Activated T-cell treated with anti-CD3 and anti-CD28 coated beads, Interleukin-2, amount 50 U/mL, for 1 hour (primary cell): ENCODE measurements at places on chromosomes 5 and 9.

DNA sequence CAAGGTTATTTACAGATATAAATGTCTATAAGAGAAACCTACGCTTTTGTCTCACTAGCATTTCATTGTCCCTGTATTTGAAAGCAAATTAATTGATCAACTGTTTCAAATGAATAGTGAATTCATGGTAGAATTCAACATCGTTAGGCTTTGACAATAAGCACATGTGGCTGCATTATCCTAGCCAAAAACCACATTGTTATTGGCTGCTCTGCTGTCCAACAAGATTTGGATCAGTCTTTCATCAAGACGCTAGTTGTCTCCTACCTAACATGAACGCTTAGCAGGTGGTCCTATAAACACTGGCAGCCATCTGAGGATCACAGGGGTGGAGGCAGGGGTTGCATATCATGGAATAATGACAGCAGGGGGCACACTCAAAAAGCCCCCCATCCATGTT lies 455.0 kb downstream of the CTNND2 start:
- DNase-seq, result no peak

DNA sequence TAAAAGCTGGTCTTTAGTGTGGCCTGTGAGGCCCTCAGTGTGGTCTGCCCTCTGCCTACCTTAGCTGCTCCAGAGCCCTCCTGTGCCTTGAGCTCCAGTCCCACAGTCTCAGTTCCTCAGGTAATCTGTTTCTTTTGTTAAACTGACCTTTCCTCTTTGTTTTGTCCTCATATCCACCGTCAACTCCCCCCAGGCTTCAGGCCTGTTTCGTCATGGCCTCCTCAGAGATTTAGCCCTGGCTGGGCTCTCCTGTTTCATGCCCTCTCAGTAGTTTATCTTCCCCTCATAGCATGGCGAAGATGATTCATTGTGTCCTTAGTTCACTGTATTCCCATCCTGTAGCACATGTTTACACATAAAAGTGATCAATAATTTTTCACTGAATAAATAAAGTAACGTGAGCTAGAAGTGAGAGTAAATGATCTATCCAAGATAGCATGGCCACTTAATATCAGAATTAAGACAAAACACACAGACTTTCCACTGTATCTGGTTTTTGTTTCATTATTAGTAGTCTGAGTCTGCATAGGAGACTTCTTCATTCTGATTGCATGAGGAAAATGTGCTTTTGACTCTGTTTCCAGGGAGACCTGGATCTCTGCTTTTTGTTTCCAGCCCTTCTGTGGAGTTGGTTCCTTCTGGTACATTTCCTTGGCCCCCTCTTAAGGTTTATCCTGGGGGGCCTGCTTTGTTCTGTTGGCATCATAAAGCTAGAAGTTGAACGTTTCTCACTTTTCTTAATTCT lies 70.5 kb downstream of the SNX24 start:
- no peak for DNase-seq

GRCh38 chr5:161314033-161314432 lies 232.5 kb downstream of the GABRB2 start:
- no peak for DNase-seq

- DNase-seq, result no peak
These were observed 121.4 kb upstream of the MVB12B start for GRCh38 chr9:126205265-126205664.

DNA sequence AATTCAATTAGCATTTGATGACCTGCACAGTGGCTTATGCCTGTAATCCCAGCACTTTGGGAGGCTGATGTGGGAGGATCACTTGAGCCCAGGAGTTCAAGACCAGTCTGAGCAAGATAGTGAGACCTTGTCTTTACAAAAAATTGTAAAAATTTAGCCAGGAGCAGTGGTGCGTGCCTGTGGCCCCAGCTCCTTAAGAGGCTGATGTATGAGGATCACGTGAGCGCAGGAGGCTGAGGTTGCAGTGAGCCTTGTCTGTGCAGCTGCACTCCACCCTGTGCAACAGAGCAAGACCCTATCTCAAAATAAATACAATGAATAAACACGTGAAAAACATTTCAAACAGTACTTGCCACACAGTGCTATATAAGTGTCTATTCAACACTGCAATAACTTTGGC lies 4.2 kb downstream of the ABCA1 start:
- no peak for DNase-seq

DNA sequence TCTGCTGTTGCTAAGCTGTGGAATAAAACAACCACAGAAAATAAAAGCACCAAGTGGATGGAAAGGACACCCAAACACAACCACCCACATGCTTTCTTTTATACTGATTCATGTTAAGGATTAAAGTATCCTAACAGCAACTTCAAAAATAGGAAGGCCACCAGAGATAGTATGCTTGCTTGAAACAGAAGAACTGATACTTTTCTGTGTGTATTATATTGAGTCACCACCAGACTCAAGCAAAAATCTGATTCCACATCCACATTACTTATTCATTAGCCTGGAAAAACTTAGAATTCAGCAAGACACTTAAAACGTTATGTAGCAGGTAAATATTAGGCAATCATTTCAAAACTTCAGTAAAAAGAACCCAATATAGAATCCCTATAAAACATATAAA lies 52.3 kb downstream of the ZDHHC21 start:
- no peak for DNase-seq

DNA sequence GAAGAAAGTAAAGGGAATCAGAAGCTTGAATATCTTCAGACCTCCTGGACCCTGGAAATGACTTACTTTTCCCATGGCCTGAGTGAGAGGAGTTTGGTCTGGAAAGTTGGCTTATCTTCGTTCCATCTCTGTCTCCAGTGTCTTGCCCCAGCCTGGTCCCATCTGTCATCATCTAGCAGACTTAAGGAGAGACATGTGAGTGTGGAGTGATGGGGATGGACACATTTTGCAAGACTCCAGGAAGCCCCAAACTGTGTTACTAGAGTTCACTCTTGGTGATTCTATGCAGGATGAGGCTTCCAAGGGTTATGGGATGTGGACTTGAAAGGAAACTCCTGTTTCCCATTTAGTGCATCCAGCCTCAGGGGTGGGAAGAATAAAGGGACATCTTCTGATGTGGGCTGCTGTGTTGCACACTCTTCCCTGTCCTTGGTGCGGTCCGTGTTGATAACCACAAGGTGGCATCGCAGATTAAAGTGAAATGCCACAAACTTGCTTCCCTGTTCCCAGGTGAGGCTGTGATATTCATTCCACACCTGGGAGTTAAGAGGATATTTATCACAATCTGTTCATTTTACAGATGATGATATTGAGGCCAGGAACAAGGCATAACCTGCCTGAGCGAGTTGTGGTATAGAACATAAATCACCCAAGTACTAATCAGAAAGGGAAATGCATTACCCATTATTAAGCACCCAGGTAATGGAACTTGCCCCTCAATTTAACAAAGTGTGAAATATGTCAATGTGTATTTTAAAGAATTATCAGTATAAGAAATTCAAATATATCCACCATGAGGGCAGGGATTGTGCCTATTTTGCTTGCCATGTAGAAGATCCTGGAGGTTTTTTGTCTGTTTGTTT lies 269.9 kb upstream of the PAPPA start:
- DNase-seq, result no peak

- DNase-seq, result no peak
These were observed 164.7 kb downstream of the OLFM1 start for GRCh38 chr9:135251996-135252760.

GRCh38 chr5:173925449-173926071 lies 37.4 kb downstream of the CPEB4 start:
- DNase-seq, result peak; percentile 41

GRCh38 chr5:39446231-39446630 lies 21.5 kb upstream of the DAB2 start:
- DNase-seq, result no peak

DNA sequence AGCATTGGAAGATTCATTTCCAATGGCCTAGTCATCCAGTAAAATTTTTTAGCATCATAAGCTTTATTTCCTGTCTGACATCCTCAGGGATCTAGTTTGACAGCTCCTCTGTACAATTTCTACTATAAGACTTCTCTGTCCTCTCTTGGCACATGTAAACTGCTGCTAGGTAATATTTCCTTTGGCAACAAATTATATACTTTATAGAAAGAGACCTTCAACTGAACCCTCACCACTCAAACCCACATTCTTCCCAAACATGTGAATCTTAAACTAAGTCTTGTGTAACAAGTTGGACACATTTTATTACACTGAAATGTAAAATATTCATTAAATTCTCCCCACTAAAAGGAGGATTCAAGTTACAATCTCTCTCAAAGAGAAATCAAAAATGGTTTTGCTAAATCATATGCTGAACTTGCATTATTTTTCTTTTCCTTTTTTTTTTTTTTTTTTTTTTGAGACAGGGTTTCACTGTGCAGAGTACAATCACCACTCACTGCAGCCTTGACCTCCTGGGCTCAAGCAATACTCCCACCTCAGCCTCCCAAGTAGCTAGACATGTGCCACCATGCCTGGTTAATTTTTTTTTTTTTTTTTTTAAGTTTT lies 36.9 kb downstream of the SCAI start:
- DNase-seq, result no peak

DNA sequence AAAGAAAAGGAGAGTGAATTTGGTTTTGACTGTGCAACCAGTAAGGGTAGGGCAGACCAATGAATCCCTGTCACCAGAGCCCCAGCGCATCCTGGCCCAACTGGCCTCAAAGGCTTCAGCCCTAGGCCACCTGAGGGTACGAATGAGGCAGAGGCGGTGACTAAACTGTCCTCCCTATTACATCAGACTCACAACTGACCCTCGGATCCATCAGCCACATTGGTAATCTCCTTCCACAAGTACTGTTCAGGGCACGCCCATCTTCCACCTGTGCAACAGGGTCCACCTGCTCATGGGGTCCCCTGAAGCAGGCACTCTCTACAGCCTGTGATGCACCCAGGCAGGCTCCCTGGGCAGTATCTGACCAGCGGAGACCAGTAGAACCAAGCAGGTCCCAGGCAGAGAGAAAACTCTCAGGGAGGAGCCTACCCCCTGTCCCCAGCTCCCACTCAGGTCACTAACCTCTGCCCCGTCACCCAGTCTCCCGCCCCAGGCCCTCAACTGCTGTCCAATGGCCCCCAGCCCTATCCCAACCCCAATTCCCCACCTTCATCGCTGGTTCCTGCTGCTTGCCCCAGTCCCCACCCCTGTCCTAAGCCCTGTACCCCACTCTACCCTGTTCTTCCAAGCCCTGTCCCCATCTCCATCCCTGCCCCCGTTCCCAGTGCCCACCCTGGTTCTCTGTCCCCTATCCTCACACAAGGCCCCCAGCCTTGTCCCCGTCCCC lies 904 bp downstream of the EDF1 start:
- DNase-seq, result peak; percentile 19

GRCh38 chr5:146644831-146645230 lies 128.8 kb upstream of the GPR151 start:
- DNase-seq, result no peak

DNA sequence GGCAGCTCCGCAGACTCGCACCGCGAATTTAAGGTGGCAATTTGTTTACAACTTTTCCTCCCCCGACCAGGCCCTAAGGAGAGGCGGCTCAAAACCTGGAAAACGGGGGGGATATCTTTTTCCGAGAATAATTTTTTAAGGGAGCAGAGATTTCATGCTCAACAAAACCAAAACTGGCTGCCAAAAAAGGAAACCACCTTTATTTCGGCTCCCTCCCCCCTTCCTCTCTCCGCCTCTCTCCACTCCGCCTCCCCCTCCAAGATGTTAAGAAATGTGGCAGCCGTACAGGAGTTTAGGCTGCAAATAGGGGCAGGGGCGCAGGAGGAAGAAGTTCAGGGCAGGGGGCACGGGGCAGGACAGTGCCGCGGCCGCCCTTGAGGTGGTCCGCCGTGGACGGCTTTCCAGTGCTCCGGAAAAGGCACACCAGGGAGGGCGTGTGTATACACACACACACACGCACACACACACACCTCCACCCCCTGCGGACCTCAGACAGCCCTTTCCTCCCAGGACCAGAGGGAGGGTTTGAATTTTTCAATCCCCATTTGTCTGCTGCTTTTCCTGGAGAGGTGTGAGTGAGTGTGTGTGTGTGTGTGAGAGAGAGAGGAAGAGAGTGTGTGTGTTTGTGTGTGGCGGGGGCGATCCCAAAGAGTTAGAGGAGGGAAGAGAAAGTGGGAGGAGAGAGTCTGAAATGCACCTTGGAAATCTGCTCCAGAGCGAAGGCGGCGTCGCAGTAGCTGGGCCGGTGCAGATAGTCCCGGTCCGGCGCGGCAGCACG lies 9.1 kb downstream of the PTCH1 start:
- peak; percentile 54 for DNase-seq

GRCh38 chr9:126151031-126151685 lies 175.5 kb upstream of the MVB12B start:
- no peak for DNase-seq

- DNase-seq, result no peak
These were observed 11.3 kb downstream of the RAPGEF1 start for GRCh38 chr9:131728546-131728910.

DNA sequence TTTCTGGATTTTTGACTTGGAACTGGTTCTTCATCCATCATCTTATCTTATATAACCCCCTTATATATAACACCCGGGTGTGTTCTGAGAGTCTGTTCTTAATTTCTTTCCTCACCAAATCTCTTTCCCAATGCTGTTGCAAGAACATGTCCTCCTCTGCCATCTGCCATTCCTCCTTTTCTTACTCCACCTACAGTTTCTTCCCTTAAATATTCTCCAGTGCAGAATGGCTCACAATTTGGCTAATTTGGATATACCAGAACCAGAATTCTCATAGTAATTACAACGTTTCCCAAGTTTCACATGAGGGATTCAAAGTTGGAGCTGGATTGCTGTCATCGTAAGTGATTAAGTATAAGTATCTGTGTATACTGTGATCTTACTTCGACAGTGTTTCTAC lies 28.0 kb downstream of the SKP2 start:
- DNase-seq, result no peak
